ENCODE measurements at places on chromosomes 1 and 21.

DNA sequence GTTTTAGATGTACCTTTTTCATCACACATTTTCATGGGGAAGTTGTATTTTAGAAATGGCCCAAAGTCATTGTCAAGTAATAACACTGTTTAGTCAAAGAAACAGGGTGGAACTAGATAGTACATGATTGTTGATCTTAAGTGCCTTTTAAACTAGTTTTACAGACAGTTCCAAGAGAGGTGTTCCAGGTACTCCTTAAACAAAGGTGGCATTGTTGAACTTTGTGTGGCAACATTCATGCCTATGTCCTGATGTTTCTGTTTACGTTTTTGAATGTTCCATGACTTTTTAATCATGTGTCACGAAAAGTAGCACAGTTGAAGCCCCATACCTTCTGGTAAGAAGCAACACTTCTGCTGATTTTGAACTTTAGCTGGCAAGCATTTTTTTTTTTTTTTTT is 9.1 kb upstream of the SH3D21 start:
- DNase-seq, result no peak

DNA sequence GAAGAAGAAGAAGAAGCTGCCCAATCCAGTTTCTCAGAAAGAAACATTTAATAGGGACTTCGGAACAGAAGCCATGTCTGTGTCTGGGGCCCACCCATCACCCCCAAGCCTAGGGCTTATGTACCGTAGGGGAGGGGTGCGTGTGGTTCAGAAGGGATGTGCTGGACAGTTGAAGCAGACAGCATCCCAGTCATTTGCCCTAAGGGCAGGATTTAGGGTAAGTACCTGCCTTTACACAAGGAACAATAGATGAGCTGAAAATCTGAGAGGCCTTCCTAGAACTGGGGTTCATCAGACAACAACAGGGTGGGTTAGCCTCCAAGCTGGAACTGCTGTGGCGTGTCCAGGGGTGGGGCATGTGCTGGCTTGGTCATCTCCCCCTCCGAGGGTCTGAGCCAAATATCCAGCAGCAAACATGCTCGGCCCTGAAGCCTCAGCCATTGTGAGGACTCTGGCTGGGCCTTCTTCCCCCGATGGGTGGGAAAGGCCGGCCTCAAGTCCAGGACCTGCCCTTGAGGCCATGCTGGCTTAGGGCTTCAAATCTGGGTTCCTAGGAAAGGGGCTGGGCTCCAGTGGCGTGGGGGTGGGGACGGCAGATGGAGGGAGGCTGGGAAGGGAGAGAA is 12.1 kb downstream of the CSTB start:
- no peak for DNase-seq

DNA sequence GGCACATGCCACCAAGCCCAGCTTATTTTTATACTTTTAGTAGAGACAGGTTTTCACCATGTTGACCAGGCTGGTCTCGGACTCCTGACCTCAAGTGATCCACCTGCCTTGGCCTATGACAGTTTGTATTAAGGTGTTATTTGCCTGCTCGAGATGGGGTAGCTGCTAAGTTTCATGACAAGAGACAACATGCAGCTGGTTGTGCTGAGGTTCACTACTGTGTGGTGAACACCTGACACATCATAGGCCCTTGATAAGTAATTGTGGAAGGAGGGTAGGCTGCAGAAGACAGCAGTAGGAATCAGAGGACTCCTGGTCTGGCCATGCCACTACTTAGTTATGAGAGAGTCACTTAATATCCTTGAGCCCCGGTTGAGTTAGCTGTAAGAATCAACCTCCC is 46.2 kb downstream of the PLPP3 start:
- DNase-seq, result no peak

- DNase-seq, result no peak
These were observed 113.6 kb upstream of the IPO9 start for GRCh38 chr1:201715351-201715750.

GRCh38 chr1:116415699-116416533 is 42.9 kb downstream of the ATP1A1 start:
- DNase-seq, result no peak

DNA sequence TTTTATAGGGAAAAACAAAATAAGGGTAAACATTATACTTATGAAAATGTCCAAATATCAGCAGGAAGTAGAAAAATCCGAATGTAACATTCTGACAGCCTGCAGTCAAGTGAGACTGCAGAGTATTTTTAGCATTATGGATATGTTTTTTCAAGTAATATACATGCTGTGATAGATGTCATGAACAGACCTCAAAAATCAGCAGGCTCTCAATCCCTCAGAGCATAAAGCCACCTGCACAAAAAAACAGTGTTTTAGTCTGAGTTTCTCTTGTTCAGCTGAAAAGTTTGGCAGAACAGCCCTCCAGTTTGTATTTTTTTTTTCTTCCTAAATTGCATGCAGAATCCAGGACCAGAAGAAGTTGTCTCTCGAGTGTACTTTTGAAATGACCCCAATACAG is 219.1 kb upstream of the FMN2 start:
- DNase-seq, result no peak

GRCh38 chr1:33735624-33736023 is 128.3 kb upstream of the HMGB4 start:
- no peak for DNase-seq

DNA sequence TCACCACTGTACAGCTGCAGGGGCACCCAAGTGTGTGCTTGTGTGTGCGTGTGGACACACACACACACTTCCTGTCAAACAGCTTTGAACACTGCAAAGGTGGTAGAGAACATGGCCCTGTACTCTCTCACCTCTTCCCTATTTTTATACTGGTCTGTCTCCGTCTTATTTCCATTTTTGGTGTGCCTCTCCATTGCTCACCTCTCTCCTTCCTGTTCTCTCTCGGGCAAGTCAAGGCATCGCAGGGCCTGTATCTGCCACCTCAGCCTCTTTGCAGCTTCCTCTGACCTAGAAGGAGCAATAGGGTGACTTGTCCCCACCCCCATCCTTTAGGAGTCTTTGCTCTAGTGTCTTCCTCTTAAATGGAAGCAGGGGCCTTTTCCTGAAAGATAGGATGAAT is 2.2 kb downstream of the SMCP start:
- DNase-seq, result no peak

GRCh38 chr1:110215621-110216515 is 5.8 kb downstream of the KCNC4 start:
- no peak for DNase-seq

DNA sequence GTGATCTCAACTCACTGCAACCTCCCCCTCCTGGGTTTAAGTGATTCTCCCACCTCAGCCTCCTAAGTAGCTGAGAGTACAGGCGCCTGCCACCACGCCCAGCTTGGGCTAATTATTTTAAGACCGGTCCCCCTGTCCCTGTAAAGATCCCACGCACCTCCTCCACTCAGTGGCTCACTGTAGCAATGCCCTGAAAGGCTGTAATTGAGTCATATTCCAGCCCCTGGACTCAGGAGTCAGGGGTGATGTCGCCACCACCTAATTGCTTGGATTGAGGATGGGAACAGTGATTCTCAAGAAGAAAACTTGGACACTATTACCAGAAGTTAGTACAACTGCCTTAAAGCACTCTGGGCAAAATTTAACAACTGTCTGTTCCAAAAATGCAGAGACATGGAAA is 3.1 kb upstream of the EDARADD start:
- DNase-seq, result no peak

DNA sequence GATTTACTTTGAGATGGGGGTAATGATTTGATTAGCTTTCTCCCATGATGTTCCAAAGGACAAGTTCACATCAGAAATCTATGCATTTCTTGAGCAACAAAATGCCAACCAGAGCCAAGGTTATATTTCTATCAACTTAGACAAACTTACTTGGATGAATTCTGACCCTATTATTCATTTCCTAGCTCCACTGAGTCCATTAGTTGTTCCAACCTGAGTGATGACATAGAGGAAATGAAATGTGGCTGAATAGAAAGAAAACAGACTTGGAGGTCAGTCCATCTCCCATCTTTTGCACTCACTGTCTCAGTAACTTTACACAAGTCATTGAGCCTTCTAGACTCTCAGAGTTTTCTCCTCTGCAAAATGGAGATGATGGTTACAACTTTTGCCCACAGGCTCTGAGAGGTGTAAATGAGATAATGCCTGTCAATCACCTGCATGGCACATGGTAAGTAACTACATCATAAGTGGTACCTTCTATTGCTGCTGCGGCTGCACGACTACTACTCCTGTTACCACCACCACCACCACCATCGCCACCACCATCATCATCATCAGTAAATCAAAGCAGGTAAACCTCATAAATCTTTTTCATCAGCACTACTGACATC is 98.2 kb downstream of the PTPN14 start:
- no peak for DNase-seq

GRCh38 chr1:162916407-162916806 is 55.4 kb upstream of the CCDC190 start:
- peak; percentile 61 for DNase-seq

DNA sequence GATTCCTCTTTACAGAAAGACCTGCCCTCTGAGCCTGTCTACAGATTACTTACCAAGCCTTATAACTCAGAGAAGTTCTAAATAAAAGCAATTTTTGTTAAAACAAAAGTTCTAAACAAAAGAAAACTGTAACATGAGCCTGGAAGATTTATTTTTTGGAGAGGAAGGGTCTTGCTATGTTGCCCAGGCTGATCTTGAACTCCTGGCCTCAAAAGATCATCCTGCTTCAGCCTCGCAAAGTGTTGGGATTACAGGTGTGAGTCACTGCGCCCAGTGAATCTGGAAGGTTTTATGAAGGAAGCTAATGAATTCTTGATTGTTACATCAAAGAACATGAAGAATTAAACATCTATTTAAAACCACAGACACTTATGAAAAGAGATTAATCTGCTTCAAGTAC is 27.1 kb downstream of the GPBP1L1 start:
- no peak for DNase-seq

GRCh38 chr1:89363196-89363595 is 663 bp upstream of the GBP6 start:
- no peak for DNase-seq

GRCh38 chr1:62283986-62284385 is 35.2 kb downstream of the KANK4 start:
- no peak for DNase-seq

DNA sequence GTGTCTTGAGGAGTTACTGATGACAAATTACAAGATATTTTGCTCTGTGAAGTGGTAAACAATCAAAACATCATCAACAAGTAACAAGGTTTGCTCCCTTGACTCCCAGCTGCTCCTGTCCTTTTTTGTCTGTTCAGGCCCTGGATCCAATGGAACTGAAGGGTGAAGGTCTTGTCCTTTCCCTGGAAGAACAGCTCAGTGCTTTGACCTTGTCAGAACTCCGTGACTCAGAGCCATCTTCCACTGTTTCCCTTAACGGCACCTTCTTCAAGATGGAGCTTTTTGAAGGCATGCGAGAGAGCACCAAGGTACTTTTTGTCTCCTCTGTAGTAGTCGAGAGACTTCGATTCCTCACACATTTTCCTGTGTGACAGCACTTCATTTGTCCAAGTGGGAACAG is 29.0 kb downstream of the TRIM45 start:
- DNase-seq, result no peak

DNA sequence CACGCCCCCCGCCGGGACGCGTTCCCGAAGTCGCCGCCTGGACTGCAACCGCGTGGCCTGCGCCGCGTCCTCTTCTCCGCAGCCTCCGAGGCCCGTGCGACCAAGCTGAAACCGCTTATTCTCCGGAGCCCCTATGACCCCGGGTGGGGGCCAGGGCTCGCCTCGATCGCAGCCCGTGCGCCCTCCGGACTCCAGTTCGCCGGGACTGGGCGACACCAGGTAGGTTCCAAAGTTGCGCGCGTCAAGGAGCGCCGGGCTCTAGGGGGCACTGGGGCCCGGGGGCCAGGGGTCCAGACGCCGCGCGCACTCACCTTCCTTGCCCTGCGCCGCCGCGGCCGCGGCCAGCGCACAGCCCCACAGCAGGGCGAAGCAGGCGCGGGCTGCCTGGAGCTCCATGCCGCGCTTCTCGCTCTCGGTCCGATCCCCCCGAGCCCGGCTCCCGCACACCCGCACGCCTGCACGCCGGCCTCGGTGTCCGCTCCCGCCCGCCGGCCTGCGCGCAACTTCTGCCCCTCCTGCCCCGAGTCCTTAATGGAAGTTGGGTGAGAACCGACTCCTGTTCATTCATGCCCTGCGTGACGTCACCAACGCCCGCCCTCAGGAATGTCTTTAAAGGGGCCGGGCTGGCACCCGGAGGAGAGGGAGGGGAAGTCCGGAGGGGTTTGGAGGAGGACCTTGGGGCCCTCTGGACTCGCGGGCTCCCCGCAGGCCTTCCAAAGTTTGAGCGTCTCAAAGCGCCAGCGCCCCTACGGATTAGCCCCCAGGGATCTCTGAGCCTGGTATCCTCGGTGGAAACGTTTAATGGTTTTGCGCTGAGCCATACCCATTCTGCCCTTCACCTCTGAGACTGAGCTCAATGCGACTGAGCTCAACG is at the start of gene EPHA2:
TSS of gene EPHA2 (minus strand) at position 533 of the 874 bp plus-strand sequence. CDS start at position 396, 137 bp downstream.
- peak; percentile 67 for DNase-seq

DNA sequence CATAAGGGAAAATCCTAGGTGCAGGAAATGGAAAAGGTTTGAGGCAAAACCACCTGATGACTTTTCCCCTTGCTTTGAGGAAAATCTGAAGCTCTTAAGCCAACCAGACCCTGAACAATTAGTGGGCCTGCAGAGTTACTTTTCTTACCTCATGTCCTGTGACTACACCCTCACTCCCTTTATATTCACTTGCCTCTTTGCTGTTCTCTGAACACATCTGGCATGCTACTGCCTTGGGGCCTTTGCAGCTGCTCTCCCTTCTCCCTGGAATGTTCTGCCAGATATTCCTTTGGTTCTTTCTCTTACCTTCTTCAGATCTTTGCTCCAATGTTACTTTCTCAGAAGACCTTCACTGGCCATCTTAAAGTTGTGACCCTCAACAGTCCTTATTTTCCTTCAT is 21.8 kb downstream of the RPTN start:
- no peak for DNase-seq

- no peak for DNase-seq
These were observed 88.4 kb upstream of the TMPRSS2 start for GRCh38 chr21:41596241-41596925.

DNA sequence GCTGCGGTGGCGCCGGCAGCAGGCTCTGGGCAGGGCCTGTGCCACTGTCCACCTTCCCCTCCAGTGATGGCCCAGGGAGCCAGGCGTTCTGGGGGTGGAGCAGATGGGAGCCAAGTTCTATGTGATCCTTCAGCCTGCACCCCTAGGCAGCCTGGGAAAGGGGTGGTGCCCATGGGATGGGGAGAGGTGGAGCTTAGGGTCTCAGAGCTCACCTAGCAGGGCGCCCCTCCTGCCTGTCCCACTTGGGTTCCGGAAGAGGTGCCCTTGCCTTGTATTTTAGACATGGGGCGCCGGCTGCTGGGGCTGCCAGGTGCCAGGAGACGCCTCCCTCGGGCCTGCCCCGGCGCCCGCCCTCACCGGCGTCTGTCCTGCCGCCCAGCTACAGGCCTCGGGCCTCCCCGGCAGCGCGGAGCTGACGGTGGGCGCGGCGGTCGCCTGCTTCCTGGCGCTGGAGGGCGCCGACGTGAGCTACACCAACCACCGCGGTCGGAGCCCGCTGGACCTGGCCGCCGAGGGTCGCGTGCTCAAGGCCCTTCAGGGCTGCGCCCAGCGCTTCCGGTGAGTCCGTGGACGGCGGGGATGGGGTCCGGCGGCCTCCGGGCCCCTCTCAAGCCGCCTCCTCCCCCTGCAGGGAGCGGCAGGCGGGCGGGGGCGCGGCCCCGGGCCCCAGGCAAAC is 3.1 kb upstream of the MMP23B start:
- DNase-seq, result no peak

Measured in stromal cell of bone marrow (primary cell).